ENCODE measurements at places on chromosomes 3 and 15.

DNA sequence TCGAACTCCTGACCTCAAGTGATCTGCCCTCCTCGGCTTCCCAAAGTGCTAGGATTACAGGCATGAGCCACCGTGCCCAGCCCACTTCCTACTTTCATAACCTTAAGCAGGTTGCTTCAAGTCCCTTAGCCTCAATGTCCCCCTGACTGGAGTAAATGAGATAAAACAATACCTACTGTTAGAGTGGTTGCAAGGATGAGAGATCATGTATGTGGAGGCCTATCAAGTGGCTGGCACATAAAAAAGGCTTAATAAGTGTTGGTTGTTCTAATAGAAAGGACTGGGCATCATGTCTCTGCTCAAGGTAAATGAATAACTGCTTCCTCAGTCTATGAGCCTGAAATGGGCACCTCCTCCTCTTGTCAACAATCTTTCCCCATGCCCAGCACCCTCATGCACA is 25.9 kb upstream of the UBE2E1 start:
- no peak for DNase-seq

- DNase-seq, result no peak
Measured at GRCh38 chr15:87121336-87121735, 1041.7 kb downstream of the AGBL1 start.

DNA sequence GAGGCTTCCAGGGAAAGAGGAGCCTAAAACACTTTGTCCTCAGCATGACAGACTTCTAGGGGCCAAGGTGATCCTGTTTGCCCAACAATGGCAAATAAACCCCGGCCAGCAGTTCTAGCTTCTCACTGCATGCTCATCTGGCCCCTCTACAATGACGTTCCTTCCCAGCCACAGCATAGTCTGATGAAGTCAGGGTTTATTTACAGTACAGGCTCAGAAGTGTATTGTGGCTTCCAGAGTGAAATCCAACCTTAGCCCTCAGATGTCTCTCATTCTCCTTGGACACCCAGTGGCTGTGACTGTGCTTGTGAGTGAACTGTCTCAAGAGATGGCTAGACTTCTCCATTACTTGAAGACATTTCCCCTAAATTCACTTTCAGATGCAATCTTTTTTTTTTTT is 40.8 kb downstream of the BFSP2 start:
- DNase-seq, result no peak

- peak; percentile 53 for DNase-seq
Measured at GRCh38 chr3:72152551-72153476, 367.9 kb upstream of the PROK2 start.

GRCh38 chr3:139839659-139840058 is 95.3 kb upstream of the CLSTN2 start:
- DNase-seq, result no peak

DNA sequence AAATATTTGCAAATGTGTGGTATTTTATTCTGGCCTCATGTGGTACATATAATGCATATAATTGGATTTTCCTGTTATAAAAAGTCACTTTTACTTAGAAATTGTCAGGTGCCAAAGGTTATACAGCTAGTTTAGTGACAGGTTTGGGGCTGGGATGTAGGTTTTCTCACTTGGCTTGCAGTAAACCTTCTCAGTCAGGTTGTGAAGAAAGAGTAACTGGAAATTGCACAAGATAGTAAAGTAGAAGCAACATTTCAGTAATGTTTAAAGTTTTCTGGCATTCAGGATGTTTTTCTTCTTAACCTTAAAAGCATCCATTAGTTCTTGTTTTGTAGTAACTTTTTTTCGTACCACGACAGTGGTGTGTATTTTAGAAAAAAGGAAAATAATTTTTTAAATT is 53.9 kb downstream of the MEF2A start:
- DNase-seq, result no peak

All from COLO829 (cell line).